Mucosa of descending colon (tissue), 3 donors: ENCODE measurements at places on chromosomes 6 and 20. TPM values are rescaled to one million over a fixed set of nuclear protein-coding genes. Genes with fewer than 3 reads are reported as not detected.

FAM217A gene
- not detected for total RNA-seq

KIAA0408 gene
- 25.0 TPM for total RNA-seq

GLP1R gene
- 0.14 TPM for total RNA-seq

TAAR8 gene
- not detected for total RNA-seq

GHRH gene
- total RNA-seq, result not detected

GRCh38 chr20:46828471-46828870, 66.2 kb upstream of the EYA2 start:
- no peak for DNase-seq

DNA sequence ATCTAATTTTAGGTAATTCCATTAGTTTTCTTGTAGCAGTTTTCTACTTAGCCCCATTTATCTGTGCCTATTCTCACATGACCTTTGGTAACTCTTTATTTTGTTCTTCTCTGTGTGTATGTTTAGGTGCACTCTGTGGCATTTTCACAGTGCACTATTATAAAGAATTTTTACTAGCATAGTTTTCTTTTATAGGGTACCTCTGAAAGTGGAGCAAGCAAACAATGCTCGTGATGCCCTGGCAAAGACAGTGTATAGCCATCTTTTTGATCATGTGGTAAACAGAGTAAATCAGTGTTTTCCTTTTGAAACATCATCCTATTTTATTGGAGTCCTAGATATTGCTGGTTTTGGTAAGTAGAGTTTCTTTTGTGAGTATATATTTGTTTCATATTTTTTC, 107.9 kb downstream of the MYO6 start:
- DNase-seq, result no peak

GRCh38 chr6:33692078-33692759, 19.3 kb downstream of the UQCC2 start:
- DNase-seq, result no peak
